ENCODE measurements at places on chromosomes 2 and 18.

DNA sequence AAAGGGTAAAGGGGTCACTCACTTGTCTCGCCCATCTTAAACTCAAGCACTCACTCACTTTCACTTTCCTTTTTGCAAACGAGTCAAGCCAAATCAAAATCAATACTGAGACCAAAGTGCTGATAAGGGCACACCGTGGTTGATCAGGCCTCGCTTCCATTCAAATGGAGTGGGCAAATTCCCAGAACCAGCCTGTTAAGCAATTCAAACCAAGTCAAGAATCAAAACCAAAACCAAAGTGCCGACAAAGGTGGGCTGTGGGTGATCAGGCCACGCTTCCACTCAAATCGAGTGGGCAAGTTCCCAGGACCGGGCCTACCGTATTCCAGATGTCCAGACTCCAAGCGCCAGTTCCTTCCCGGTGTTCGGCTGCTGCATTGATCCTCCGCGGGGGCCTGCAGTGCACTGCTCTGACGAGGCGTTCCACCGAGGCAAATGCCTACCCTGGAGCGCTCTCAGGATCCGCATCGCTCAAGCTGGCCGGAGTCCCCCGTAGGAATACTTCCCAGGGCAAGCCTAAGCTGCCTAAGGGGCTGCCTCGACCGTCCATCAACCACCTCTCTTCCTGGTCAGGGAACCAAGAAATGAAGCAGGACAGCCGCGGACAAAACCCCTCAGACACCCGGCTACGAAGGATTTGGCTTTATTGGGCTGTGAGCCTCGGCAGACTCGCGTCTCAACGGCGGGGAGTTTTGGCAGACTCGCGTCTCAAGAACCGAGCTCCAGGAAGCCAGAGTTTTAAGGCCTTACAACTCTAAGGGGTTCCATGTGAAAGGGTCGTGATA, 89.9 kb upstream of the SLC1A4 start:
- no peak for DNase-seq

DNA sequence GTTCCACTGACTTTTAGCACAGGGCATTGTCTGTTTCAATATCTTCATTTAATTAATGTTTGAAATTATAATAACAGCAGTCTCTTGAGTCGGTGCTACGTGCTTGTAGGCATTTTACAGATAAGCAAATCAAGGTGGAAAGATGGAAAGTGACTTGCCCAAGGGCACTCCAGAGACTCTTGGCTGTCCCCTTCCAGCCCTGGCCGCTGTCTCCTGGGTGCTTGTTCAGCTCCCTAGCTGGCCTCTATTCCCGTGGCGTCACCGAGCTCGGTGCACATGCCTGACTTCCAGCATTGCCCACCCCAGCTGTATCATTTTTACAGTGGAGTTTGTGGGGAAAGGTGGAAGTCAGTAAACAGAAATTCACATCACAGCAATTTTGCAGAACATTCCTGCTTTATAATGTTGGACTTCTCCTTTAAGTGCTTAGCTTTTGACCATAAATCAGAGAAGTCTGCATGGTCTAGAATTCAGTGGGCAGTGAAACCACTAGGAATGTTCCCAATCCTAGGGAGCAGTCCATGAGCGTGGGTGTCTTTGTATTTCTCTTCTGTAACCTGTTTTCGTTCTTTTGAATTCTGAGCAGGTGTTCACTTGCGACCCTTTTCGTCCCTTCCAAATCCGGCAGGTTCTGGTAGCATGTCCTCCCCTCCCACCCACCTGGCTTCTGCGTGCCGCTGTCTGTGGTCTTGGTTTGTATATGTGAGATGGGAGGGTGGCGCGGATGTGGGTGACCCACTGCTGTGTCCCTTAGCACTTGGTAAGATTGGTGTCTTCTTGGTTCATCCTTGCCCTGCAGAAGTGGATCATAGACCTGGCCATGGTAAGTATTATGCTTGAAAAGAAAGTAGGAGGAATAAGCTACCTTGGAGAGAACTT, 8.4 kb downstream of the SLC66A3 start:
- DNase-seq, result no peak

DNA sequence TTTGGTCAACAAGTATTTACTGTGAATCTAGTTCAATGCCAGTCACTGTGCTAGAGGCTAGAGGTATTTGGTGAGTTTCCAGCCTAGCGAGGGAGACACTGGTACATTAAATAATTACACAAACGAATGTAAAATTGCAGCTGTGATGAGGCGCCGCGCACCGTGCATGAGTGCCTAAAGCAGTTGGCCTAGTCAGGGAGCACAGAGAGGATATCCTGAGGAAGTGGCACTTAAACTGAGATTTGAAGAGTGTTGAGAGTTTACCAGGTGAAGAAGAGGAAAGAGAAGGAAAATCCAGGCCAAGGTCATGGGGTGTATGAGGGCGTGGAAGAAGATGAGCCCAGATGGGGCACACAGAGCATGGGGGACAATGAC, 157.6 kb upstream of the NDUFV2 start:
- DNase-seq, result no peak

DNA sequence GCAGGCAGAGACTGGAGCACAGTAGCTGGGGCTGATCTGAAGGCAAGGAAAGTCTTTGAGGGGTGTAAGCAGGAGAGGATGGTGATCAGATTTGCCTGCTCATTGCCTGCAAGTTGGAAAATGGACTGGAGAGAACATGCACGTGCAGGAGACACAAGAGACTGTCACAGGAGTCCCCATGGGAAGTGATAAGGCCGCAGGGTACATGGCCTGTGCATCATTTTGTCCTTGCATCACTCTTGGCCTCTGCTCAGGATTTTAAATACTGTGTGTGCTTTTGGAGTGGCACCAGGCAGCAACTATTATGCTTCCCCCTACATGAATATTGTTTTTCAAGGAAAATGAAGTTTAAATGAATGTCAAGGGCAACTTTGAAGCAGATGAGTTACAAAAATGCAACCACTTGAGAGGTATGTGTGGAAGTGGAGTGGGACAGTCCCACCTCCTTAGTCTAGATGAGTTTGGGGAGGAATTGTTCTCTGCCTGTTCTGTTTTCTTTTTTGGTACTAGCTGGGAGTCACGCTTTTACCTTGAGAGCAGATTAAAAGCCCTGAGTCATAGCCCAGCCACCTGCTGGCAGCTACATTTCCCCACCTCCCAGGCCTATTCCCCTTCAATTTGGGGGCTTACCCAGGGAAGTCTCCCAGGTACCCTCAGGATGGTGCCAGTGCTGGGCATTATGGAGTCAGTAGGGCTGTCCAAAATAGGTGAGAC, 19.3 kb downstream of the MAPK4 start:
- no peak for DNase-seq

- DNase-seq, result no peak
Measured at GRCh38 chr2:229660951-229661350, 53.4 kb downstream of the DNER start.

DNA sequence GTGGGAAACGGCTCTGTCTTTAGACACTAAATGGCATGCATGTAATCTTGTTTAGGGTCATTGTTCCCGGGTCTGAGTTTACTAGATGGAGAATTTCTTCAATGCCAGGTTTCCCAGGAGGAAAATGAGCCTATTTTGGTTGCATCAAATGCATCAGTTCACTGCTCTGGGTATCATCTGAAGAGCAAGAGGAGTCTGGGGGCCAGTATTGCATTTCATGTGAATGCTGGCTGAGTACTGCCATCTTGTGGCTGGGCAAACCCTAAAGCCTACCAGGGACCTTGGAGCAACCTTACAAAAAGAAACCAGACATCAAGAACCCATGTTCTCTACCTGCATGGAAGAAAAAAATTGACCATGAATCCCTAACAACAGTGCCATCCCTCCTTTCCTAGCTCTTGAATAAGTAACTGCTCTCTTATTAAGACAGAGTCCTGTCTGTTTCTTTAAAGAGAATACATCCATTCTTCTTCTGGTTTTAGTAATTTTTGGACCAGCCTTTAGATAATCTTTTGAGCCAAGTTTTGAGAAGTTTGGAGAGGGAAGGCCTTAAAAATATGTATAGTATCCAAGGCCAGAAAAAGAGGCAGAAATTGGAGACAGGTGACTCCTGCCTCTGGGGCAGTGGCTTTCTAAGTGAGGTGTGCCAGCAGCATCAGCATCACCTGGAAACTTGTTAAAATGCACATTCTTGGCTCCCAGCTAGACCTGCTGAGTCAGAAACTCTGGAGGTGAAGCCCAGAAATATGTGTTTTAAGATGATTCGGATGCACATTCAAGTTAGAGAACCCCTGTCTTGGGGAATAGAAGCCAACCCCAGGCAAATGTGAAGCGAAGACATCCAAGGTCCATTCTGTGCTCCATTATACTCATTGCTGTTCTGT, 261.0 kb upstream of the CXCR4 start:
- peak; percentile 67 for DNase-seq
